Cardiac atrium fibroblast (primary cell): ENCODE measurements at places on chromosomes 7 and 10. TPM values are rescaled to one million over a fixed set of nuclear protein-coding genes. Genes with fewer than 3 reads are reported as not detected.

TAC1 gene
- 5.2 TPM in 1 of 2 replicates, not detected in the other for total RNA-seq

ANKRD61 gene
- total RNA-seq, result not detected in 2 replicates

AKR1C2 gene
- 26.4 and 32.3 TPM in 2 replicates for total RNA-seq

COL26A1 gene
- total RNA-seq, result not detected in 2 replicates

IKZF1 gene
- total RNA-seq, result not detected in 2 replicates

AGR2 gene
- not detected in 2 replicates for total RNA-seq

PKD2L1 gene
- total RNA-seq, result not detected in 2 replicates

COL17A1 gene
- 0.16 and 0.36 TPM in 2 replicates for total RNA-seq

ABCC2 gene
- 0.32 and 0.54 TPM in 2 replicates for total RNA-seq
